ENCODE measurements at places on chromosomes 3 and 15.
A peak's percentile ranks its signal among the peaks of the same experiment; 100 is the strongest.

GRCh38 chr15:72312605-72313447, 7.1 kb downstream of the CELF6 start:
- peak; percentile 57 for DNase-seq

GRCh38 chr3:160346511-160346910, 52.5 kb downstream of the IFT80 start:
- no peak for DNase-seq

DNA sequence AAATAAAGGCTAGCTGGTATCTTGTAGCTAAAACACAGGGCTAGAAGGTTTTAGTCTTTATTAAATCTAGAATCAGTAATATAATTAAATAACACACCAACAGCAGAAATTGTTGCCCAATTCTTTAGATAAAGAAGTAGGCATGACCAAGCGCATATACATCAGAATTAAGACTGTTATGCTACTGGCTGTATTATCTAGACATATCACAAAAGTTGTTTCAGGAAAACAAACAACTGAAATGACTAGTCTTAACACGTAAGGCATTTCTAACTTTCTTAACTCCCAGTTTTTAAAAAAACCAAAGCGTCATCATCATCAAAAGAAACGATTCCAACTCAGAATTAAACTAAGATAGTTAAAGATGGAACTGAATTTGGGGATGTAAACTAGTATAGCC, 55.4 kb downstream of the EMC4 start:
- no peak for DNase-seq

DNA sequence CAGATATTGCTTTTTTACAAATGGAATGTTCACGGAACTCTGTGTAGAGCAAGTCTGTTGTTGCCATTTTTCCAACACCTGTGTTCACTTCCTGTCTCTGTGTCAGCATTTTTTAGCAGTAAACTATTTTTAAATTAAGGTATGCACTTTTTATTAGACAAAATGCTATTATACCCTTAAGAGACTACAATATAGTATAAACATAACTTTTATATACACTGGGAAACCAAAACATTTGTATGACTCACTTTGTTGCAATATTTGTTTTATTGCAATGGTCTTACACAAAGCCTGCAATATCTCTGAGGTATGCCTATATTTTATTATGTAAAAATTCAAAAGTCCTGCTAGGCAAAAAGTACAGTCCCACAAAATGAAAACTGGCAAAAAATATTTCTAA, 39.8 kb upstream of the FGF7 start:
- DNase-seq, result peak; percentile 18

- no peak for DNase-seq
These were observed 368.1 kb upstream of the UBE2E2 start for GRCh38 chr3:22835041-22835440.

DNA sequence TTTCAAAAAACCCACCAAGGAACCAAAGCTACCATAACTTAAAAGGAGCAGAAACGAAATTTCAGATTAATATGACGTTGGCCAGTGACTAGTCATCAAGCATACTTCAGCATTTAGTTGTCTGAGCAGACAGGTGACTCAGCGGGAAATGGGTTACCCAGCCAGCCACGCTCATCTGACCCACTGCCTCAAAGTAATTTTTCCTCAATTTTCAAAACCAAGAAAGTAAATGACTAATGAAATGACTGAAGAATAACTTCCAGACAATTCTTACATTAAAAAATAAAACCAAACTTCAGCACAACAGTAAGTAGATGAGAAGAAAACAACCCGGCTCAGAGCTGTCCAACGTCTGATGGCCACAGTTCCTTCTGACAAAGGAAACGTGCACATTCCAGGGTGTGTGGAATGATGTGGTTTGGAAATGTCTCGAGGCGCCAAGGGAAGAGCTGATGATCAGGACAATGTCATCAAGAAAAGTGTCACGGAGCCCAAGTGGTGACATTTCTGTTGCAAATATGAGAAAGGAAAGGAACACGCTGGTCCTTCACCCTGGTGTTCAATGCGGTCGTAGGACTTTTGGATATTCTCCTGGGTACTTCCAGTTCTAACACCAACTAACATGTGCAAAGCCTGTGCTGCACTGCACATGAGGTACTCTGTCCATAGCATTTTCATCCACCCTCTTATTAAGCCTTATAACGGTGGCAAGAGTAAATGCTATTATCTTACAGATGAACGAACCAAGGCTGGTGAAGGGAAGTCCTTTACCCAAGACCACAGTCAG, 79.1 kb downstream of the FOXP1 start:
- DNase-seq, result peak; percentile 96

DNA sequence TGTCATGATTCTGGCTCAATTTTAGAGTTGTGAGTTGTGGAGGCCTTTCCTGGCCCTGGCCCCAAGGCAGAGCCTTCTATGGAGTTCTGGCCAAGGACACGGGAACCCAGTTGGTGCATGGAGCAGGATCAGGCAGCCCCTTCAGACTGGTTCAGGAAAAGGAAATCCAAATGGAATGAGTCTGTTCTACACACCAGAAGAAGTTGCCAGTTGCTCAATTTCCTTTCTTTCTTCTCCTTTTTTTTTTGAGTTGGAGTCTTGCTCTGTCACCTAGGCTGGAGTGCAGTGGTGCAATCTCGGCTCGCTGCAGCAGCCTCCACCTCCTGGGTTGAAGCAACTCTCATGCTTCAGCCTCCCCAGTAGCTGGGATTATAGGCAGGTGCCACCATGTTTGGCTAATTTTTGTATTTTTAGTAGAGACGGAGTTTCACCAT, 28.9 kb upstream of the BHLHE40 start:
- no peak for DNase-seq

GRCh38 chr3:5606884-5607472, 419.5 kb downstream of the EDEM1 start:
- no peak for DNase-seq

DNA sequence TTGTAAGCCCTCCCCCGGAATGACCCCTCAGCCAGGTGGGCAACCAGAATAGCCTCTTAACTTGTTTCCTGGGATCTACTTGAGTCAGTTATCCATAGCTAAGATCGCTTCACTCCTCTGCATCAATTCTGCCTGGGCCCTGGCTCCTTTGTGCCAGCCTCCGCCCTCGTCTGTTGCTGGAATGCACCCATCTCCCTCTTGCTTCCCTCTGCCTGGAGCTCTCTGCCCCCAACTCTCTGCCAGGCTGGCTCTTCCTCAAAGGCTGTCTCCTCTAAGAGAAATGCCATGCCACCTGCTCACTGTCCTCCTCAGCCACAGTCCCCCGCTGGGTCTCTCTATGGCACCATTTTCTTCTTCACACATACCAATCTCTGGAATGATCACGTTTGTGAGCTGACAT, 240.8 kb downstream of the ADAMTS17 start:
- no peak for DNase-seq

DNA sequence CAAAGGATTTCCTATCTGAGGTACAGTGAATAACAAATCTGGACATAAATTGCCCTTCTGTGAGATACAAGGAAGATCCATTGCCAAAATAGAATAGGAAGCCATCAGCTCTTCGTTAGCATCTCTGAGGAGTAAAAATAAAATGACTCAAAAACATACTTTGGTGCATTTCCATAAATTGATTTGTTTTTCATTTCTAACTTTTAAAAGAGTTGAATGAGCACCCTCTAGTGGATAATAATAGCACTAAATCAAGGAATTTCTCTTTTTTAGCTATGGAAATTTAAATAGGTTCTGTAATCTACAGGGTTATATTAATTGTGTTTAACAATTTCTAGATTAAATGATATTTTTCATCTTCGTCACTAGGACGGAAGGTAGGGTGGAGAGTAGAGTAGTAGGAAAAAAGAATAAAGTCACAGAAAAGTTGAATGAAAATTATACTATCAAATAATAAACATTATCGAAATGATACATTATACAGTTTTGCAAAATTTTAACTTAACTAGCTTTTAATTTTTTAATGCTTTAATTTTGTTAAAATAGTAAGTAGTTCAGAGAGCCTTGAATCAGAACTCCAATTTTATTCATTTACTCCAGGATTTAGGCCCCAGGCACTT, 6.4 kb downstream of the NSUN3 start:
- DNase-seq, result peak; percentile 22

DNA sequence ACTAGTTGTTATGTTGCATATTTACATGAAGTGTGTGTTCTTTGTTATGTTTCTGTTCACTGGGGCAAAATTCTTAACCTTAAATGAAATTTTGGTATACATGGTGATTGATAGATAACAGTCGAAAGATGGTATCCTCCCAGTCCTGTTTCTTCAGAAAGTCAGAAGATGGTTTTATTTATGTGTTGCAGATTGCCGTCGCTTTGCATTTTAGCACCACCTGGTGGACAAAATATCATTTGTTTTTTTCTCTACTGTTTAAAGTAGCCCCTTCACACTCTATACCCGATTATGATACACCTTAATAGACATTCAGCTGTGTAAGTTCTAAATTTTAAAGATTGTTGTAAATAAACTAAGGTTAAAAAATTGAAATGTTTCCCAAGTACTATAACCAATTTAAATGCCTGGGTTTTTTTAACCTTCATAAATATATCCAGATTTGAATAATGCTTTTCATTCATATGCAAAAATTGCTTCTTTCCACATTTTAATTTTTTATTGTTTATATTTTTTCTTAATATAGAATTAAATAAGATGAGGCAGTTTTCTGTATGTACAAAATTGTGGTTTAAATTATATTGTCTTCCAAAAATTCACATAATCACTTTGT, 152.2 kb downstream of the ALCAM start:
- peak; percentile 66 for DNase-seq

- no peak for DNase-seq
These were observed 1.9 kb downstream of the DAG1 start for GRCh38 chr3:49471856-49472495.

GRCh38 chr3:126342991-126343648, 14.1 kb downstream of the KLF15 start:
- no peak for DNase-seq

DNA sequence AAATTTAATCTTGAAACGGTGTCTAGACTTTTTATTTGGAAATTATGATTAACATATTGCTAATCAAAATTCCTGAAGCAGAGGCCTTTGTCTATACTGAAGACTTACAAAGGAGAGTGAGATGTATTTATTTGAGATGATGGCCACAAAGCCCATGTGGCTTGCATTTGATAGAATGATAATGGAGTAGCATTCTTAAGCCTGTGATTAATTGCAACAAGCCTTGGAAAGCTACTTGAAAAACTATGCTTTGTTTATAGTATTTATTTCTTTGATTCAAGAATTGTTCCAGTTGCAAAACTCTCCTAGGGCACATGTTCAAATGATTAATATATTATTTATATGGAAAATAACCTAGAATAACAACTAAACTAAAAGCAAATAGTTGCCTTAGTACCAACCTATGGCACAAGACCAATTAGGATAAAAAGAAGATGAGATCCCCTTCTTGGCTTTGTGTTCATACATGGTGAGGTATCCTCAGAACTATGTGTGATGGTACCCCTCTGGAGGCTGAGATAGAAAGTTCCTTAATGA, 244.1 kb upstream of the TBL1XR1 start:
- DNase-seq, result peak; percentile 76

GRCh38 chr15:96807361-96807760, 476.9 kb downstream of the NR2F2 start:
- DNase-seq, result no peak

- peak; percentile 98 for DNase-seq
These were observed 44.4 kb downstream of the BTD start for GRCh38 chr3:15645740-15646501.

- DNase-seq, result no peak
These were observed 227.4 kb upstream of the PROK2 start for GRCh38 chr3:72012363-72012762.

DNA sequence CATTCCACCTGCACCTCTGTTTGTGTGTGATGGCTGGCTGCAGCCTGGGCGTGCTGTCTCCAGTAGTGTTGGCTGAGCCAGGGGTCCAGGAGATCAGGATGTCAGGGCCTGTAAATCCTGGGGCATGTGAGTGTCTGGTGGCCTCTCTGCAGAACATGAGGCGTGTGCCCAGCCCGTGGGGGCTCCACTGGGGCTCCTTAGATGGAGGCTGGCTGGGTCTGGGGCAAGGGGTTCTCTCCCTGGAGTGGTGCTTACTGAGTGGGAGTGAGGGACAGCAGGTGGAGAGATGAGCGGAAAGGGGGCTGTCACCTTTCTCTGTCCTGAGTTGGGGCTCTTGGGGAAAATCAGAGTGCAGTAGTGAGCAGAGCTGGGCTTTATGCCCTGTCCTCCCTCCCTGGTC, 152.2 kb downstream of the CHDH start:
- DNase-seq, result no peak

DNA sequence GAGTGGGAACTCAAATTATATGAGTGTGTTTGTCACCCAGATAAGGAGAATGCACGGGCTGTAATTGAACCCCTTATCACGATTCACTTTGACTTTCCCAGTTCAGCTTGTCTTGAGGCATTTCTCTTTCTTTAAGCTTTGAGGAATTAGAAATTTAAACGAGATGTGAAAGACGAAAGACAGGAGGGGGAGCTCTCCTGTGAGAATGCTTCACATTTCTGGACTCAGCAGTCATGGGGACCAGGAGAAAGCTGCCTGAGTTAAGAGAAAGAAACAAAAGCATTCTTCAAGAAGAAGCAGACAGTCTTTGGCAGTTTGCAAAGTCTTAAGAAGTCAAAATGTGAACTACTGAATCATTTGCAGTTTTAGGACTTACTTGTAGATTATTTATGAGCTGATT, 205.6 kb downstream of the NECTIN3 start:
- DNase-seq, result peak; percentile 60

DNA sequence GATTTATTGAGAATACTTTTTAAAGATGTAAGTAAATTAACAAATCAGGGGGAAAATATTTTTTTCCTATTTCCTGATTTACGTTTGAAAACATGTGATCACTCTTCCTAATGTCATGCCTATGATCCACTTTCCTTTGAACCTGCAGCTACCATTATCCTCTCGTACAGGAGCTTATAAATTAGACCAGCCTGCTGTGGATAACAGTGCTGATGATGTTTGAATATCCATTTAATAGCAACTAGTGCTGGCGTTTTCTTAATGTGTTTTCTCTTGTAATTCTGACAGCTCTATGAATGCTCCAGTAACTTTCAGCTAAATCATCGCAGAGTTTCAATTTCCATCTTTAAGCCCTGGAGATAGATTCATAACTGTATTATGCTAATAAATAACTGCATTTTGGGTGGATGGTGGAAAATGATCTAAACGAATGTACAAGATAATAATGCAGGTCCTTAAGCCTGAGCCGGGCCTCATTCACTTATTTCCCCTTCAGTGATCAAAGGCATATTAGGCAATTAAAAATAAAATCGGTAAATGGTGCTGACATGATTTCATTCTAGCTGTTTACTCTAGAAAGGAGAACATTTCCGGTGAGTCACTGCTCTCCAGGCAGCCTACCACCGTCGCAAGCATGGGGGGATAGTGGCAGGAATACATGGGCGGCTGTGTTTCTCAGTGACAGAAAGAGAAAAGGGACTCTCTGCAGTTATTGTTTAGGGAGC, 58.5 kb upstream of the SLC24A5 start:
- DNase-seq, result peak; percentile 52
